ENCODE measurements at places on chromosomes 3 and 15.

- no peak for DNase-seq
Observed at GRCh38 chr3:151087648-151088047, 2.2 kb downstream of the MED12L start.

DNA sequence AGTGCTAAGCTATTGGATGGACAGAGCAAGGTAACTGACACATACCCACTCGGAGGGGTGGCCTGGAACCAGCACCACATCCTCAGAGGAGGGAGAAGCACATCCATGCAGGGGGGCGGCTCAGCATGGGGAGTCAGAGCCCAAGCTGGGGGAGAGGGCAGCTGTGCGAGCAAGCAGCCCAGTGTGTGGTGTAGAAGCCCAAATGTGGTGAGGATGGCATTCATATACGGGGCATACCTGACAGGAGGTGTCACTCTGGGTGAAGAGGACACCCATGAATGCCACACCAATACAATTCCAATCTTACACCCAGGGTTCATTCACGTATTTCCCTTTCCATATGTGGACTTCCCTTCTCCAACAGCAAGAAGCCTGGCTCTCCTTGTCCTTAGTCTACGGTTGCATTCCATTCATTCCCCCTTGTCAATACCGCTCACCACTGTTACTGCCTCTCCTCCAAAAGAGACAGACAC, 58.7 kb upstream of the ACAN start:
- DNase-seq, result no peak

GRCh38 chr15:80866936-80867335, 87.8 kb downstream of the CEMIP start:
- DNase-seq, result no peak

- no peak for DNase-seq
Observed at GRCh38 chr3:107661447-107662123, 138.8 kb downstream of the BBX start.

DNA sequence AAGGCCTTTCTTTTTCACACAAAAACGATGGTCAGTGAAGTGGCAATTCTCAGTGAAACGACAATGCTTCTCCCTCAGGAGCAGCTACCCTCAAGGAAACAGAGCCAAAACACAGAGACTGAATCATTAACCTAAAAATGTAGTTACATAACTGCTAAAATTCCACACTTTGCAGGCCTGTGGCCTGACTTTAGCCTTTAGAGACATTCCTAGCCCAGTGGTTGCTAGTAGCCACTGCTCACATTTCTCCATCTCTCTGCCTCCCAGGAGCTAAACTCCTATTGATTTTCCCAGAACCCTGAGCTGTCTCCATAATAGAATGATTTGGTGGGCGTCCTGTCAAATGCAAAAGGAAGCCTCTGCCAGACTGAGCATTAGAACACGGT, 630.1 kb upstream of the KCNMB2 start:
- DNase-seq, result no peak

- DNase-seq, result no peak
Observed at GRCh38 chr3:99659032-99659431, 20.6 kb downstream of the COL8A1 start.
